Posterior cingulate gyrus (tissue), 11 donors: ENCODE measurements at places on chromosomes 11 and 22.

DNA sequence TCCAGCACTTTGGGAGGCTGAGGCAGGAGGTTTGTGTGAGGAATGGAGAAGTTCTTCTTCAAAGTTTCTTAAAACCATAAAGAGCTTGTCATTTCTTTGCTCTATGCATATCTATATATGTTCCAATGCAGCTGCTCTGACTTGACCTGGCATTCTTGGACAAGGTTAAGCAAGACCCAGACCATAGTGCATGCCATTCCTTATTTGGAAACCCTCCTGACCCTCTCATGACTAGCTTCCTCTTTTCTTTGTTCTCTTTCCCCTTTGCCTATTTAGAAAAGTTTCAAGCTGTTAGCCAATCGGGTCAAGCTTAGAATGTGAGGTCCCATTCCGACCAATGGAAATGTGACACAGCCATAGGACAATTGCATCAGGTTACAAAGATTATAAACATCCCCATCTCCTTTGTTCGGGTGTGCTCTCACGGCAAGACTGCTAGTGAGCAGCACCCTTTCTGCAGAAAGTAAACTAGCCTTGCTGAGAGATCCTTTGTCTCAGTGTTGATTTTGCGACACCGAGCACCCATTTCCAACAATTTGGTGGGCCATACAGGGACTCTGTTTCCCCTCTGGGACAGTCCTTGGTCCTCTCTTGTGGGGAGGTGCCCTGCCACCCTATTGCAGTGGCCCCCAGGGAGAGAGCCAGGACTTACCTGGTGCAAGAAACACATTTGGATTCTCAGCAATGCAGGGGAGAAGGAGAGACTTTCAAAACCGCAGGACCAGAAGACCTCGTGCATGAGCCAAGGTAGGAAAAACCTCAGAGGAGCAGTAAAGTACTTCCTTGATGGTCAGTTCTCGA, 39.9 kb upstream of the ANO1 start:
- no peak for DNase-seq

DNA sequence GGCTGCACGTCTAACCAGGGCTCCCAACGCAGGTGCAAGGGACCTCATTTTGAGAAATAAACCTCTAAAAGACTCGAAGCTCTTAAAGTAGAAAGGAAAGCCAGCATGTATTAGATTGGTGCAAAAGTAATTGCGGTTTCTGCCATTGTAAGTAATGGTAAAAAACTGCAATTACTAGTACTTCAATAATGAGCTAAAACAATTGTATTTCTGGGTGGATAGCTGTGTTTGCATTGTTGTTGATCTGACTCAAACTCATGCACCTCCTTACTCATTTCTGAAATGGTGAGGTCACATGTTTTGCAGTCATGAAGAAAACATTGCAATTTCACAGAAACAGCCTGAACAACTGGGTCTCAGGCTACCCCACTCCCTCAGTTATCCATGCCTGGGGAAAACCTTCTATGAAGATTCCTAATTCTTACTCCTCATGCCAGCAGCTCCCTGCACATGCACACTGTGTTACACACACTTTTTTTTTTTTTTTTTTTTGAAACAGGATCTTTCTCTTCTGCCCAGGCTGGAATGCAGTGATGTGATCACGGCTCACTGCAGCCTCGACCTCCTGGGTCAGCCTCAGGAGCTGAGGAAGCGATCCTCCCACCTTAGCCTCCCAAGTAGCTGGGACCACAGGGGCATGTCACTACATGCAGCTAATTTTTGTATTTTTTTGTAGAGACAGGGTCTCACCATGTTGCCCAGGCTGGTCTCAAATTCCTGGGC, 24.6 kb downstream of the VWCE start:
- no peak for DNase-seq

DNA sequence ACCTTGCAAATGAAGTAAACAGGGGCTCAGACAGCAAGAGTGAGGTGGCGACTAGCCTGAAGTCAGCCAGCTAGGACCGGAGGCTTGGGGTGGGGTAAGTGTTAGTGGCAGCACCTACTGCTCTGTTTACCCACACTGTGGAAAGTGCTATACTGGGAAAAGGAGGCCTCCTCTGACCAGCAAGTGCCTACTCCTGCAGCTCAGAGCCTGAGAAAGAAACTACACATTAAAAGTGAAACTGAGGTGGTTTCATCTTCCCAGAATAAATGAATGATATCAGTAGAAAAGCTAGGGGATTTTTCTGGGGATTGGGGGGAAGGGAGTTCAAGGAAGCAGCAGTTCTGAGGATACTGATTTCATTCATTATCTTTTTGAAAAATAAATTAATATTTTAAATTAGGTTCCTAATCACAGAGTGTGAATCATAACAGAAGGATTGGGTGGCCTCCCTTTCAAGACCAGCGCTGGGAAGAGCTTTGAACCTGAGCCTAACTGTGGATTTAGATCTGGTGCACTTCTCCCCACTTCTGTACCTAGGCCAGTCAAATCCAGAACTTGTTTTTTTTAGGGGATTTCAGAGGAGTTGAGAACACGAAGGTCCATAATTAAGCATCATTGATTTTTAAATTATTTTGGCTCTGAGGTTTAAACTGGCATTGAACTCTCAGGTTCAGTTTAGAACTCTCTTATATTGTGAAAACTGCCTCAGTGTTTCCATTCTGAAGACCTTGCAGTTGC, 48.1 kb upstream of the GRAMD1B start:
- no peak for DNase-seq

DNA sequence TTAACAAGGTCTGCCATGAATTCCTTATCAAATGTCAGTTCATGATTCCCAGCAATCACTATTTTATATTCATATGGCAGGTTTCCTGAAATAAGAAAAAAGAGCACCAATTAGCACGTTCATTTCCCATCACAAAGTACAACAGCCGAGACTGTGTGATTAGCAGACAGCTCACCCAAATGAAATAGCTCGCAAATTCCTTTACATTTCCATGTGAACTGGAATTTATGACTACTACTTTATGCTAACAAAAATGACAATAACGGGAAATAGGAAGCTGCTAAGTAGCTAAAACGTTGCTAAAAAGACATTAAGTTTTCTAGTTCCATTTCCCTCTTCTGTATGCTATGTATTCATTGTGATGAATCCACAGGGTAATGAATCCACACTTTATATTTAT, 90.7 kb downstream of the MPPED2 start:
- DNase-seq, result no peak

DNA sequence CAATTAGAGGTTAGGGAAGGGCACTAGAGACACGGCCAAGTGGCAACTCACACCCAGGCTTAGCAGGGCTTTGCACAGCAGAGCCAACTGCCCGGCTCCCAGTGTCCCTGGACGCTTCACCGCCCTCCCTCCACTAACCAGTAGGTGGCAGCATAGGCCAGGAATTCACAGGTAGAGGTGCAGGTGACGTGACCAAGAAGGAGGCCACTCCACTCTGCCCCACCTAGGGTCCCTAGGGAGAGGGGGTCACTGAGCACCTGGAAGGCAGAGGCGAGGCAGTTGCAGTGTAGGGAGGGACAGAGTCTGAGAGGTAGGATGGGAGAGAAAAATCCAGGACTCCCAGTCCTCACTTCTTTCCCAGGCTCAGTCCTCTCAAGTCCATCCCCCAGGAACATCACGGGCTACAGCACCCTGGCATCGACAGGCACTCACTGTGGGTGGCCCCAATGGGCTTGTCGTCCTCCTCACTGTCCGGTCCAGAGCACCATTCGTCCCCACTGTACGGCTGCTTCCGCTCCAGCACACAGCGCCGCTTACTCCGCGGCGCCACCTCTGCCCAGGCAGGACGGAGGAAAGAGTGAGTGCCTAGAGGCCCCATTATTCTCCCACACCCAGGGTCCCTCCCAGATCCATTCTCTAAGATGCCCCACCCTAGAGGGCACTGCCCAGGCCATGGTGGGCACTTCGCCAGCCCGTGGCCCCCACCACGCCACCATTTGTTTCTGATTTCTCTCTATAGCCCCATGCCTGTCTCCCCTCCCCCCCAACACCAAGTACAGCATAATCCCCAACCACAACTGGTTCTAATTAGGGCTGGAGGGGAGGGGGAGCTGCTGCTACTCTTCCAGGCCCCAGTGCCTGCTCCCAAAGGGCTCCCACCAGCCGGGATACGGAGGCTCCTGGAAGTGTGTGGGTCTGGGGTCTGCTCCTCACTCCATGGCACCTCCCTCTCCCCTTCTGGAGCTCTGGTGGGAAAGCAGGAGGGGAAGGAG, 18.4 kb downstream of the BCL9L start:
- peak; percentile 92 for DNase-seq

DNA sequence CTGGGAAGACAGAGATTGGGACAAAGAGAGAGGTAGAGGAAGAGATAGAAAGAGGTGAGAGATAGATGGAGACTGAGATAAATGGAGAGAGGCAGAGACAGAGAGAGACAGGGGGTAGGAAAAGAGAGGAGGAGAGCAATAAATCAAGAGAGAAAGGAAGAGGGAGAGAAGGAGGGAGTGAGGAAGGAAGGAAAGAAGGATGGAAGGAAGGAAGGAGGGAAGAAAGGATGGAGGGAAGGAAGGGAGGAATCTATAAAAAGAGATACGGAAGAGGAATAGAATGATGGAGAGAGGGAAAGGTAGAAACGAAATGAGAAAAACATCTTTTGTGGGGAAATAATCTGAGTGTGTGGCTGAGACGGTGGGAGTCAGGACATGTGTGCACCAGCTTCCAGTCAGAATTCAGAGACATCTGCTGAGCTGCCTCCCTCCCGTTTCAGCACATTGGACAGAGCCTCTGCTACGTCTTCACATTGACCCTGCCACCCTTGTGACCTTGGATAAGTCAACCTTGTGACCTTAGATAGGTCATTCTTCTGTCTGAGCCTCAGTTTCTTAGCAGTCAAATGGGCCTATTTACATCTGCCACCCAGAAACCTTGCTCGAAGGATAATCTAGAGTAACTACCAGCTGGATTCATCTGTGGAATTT, 417.8 kb downstream of the MIAT start:
- DNase-seq, result no peak

DNA sequence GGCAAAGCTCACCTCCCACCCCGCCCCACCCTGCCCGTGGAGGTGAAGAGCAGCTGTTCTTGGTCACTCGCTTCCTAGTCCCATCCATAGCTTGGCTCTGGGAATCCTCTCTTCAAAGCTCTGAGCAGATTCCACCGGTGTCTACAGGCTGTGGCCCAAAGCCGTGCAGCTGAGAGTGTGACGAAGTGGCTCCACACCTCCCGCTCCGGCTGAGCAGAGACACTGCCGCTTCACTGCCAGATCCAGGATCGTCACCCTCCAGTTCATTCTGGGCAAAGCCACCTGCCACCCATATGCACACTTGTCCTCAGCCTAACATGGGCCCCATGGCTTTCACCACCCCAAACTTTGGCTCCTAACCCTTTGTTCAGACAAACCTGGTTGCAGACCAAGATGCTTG, 532.9 kb upstream of the B3GAT1 start:
- no peak for DNase-seq

GRCh38 chr22:24501301-24502005, 6.3 kb downstream of the UPB1 start:
- DNase-seq, result no peak

DNA sequence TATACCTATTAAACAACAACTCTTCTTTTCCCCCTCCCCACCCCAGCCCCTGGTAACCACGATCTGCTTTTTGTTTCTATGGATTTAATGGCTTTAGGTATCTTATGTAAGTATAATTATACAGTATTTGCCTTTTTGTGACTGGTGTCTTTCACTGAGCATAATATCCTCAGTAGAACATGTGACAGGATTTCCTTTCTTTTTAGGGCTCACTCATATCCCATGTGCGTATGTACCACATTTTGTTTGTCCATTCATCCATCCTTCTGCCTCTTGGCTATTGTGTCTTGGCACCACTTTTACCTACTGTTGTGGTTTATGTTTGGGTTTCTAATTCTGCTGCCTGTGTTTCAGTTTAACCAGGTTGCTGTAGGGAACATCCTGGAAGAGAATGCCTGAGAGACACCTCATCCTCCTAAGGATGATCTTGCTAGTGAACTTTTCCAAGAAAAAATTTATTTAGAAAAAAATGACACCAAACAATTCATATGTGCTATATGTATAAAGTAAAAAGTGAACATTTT, 77.6 kb upstream of the SESN3 start:
- no peak for DNase-seq
